Activated T-cell treated with anti-CD3 and anti-CD28 coated beads, Interleukin-2, amount 50 U/mL, for 48 hours (primary cell): ENCODE measurements at places on chromosomes 5 and 9.

GRCh38 chr5:91339063-91339705 lies 43.9 kb downstream of the ARRDC3 start:
- no peak for DNase-seq

GRCh38 chr5:87899721-87900131 lies 368.9 kb downstream of the TMEM161B start:
- no peak for DNase-seq

- DNase-seq = no peak
These were observed 468.6 kb upstream of the ARRDC3 start for GRCh38 chr5:91851670-91852069.

- DNase-seq = no peak
These were observed 6.9 kb upstream of the NR5A1 start for GRCh38 chr9:124514125-124514524.

GRCh38 chr9:99601571-99602111 lies 220.0 kb upstream of the NR4A3 start:
- DNase-seq = no peak

- no peak for DNase-seq
These were observed 17.9 kb upstream of the POC5 start for GRCh38 chr5:75734913-75735789.

- no peak for DNase-seq
These were observed 169.2 kb downstream of the NR3C1 start for GRCh38 chr5:143234162-143234842.

GRCh38 chr5:106730912-106731311 lies 939.8 kb downstream of the EFNA5 start:
- DNase-seq = no peak

- no peak for DNase-seq
These were observed 604.2 kb upstream of the CLINT1 start for GRCh38 chr5:158463188-158463587.

GRCh38 chr5:149358294-149358651 lies 427 bp downstream of the PCYOX1L start:
- DNase-seq = peak; percentile 41

GRCh38 chr5:137648361-137648760 lies 87.5 kb downstream of the KLHL3 start:
- no peak for DNase-seq

- no peak for DNase-seq
These were observed 123.2 kb downstream of the SPOCK1 start for GRCh38 chr5:137375741-137376526.

- DNase-seq = no peak
These were observed 382.6 kb downstream of the DMRTA1 start for GRCh38 chr9:22829236-22829635.

- peak; percentile 26 for DNase-seq
These were observed 60.1 kb upstream of the CLINT1 start for GRCh38 chr5:157918811-157919742.

DNA sequence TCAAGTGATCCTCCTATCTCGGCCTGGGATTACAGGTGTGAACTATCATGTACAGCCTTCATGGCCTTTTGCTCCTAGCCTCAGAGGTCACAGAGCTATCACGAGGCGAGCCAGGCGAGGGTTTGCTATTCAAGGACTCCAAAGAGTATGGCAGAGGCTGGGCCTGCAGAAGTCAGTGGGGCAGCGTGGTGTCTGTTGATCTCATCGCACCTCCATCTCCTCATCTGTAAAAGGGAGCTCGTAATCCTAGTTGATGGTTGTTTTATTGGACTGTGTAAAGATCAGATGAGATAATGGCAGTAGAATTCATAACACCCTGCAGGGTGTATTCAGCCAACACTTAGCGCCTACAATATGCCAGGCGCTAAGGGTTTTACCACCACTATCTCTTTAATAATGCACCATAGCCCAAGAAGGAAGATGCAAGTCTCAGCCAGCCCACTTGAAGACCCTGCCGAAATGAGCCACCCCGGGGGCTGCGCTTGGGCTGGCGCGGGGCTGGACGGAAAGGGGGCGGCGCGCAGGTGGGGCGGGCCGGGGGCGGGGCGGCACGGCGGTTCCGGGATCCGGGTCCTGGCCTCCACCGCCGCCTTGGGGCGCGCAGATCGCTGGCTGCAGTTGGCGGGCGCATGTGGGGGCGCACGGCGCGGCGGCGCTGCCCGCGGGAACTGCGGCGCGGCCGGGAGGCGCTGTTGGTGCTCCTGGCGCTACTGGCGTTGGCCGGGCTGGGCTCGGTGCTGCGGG lies at the start of gene GALNT12:
Gene GALNT12, plus strand, starts transcription at position 601 of the 744 bp plus-strand sequence. Its CDS starts 29 bp downstream, at position 630.
- DNase-seq = peak; percentile 53

DNA sequence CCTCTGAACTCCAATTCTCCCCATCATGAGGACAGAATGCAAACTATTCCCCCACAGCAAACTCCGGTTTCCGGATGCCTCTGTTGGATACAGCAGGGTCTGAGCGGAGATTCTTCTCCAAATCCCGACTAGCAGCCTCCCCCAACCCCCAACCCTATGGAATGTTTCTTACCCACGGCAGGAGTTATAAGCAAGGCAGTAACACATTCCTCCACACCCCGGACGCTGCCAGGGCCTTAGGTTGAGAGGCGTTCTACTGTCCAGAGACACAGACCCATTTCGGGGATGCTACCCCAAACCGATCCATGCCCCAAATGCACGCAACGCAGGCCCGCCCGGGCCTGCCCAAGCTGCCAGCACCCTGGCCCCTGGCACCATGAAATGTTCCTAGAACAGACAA lies 85.6 kb upstream of the LMX1B start:
- no peak for DNase-seq

DNA sequence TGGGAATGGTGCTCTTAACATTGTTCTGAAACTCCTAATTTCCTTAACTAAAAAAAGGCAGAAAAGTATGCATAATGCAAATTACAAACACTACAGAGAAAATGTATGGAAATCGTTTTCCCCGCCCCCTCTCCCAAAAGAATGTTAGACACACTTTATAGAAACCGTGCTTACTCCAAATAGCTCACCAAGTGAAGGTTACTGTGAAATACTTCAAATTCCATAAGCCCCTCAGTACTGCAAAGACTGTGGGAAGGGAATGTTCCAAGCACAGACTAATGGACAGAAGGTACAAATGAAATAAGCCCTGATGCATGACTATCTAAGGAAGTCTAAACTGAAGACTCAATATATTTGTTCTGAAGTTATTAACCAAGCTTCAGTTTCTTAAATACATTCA lies 12.5 kb downstream of the MAPKAP1 start:
- no peak for DNase-seq

DNA sequence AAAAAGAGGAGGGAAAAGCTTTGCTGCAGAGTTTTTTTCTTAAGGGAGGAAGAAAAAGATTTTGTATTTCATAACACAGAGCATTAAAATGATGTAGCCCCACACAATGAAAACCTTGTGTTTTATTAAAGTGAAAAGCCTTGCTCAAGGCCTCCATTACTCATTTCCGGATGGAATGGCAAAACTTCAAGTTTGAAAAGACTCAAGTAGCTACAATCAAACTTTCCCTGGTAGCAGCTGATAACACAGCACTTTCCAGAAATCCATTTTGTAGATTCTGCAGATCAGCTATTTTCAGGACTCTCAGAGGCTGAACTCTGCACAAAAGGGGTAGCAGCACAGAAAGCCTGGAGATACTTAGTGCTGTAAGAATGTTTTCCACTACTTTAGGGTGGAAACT lies 374.8 kb downstream of the NFIB start:
- DNase-seq = no peak

DNA sequence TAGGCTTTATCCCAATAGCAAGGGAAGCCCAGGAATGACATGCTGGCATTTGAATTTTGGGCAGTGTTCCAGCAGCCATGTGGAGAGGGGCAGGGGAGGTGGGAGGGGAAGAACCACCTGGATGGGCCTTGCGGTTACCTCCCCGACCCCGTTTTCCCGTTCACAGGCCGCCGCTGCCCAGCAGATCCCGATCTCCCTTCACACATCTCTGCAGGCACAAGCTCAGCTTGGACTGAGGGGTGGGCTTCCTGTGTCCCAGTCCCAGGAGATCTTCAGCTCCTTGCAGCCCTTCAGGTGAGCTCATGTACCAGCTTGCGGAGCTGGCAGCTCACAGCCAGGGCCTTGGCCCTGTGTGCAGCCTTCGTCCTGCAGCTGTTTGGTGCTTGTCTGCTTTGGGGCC lies 15.7 kb upstream of the POMT1 start:
- no peak for DNase-seq

- DNase-seq = no peak
These were observed 154.2 kb downstream of the NDUFS4 start for GRCh38 chr5:53714667-53715010.

GRCh38 chr5:148687871-148688270 lies 33.5 kb upstream of the HTR4 start:
- no peak for DNase-seq

DNA sequence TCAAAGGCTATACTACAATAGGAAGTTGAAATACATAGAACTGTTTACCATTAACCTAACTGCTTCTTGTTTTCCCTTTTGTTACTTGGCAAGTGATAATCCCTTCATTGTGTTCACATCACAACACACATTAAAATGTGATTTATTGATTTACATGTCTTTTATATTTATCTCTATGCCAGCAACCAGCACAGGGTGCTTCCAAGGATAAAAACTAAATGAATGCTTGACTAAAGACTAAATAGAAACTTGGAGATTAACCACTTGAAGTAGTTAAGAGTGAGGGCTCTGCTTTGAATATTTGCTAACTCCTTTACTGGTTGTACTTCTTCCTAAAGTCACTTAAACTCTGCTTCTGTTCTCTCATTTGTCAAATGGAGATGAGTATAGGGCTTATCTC lies 1730.6 kb downstream of the EFNA5 start:
- no peak for DNase-seq
